Stomach (tissue), 19 donors: ENCODE measurements at places on chromosomes 5 and 9. TPM values are rescaled to one million over a fixed set of nuclear protein-coding genes. Genes with fewer than 3 reads are reported as not detected.

DNA sequence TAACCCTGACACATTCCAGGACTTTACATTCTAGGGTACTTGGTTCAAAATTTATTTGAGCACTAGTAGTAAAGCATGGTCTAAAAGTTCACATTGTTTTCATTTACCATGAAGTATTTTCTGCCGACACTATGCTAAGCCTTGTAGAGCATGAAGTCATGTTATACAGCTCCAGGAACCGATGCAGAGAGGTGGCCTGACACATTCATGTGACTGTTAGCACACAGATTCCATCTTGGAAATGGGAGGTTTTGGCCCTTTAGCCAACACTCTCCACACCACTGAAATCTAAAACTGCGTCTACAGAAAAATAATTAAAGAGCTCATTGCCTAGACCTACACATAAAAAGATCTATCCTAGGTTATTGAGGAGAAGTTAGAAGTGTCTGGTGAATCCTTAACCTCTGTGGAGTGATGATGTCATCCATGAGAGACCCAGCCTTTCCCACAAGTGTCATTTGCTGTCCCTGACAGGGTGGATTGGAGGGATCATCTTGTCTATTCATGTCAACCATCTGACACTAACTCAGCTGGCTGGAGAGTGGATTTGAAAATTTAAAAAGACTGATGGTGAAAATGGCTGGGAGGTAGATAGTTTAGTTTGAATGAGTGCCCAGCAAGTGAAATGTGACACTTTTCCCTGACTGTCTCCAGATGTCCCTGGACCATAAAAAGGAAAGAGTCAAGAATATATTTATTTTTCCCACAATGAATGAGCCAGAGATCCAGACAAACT is 1.3 kb downstream of the RANBP3L start:
- DNase-seq, result no peak

DNA sequence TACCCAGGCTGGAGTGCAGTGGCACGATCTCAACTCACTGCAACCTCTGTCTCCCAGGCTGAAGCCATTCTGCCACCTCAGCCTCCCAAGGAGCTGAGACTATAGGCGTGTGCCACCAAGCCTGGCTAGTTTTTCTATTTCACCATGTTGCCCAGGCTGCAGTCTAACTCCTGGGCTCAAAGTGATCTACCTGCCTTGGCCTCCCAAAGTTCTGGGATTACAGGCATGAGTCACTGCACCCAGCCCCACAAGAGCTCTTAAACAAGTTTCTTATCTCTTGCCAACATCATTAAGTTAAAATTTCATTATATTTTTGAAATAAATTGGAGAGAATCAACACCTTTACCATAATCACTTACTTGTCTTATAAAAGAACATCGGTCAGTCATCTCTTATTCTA is 280.3 kb downstream of the ARHGEF28 start:
- DNase-seq, result no peak

GRCh38 chr5:142275496-142275895 is 49.3 kb downstream of the SPRY4 start:
- DNase-seq, result no peak

DNA sequence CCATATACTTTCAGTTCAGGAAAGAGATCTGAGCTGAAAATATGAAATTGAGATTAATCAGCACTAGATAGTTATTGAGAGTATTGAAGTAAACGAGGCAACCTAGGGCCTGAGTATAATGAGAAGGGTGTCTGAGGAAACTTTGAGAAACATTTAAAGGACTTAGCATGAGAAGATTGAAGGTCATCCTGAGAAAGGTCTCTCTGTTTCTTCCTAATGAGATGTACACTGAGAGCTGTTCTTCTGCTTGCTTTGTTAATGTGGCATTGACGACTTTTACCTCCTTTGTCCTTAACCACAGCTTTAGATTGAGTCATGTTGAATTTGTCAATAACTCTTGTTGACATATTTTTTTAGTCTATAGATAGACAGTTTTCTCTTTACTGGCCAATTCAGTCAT is 145.1 kb upstream of the ACTBL2 start:
- DNase-seq, result no peak

- DNase-seq, result no peak
Measured at GRCh38 chr9:132003896-132004295, 75.8 kb downstream of the MED27 start.

GRCh38 chr5:91245074-91245452 is 138.1 kb downstream of the ARRDC3 start:
- DNase-seq, result no peak

- peak; percentile 37 for DNase-seq
Measured at GRCh38 chr5:61582205-61582820, 250.3 kb downstream of the ZSWIM6 start.

DNA sequence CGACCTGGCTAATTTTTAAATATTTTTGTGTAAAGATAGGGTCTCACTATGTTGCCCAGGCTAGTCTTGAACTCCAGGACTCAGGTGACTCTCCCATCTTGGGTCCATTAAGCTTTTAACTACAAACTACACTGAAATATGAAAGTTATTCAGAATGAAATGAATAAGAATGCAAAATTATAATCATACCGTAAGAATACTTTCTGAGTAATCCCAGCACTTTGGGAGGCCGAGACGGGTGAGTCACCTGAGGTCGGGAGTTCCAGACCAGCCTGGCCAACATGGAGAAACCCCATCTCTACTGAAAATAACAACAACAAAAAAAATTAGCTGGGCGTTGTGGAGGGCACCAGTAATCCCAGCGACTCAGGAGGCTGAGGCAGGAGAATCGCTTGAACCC is 1.1 kb upstream of the ORM1 start:
- no peak for DNase-seq

GRCh38 chr9:347667-348292 is 133.1 kb downstream of the DOCK8 start:
- no peak for DNase-seq

GRCh38 chr5:146009020-146009419 is 72.6 kb downstream of the SH3RF2 start:
- no peak for DNase-seq

DNA sequence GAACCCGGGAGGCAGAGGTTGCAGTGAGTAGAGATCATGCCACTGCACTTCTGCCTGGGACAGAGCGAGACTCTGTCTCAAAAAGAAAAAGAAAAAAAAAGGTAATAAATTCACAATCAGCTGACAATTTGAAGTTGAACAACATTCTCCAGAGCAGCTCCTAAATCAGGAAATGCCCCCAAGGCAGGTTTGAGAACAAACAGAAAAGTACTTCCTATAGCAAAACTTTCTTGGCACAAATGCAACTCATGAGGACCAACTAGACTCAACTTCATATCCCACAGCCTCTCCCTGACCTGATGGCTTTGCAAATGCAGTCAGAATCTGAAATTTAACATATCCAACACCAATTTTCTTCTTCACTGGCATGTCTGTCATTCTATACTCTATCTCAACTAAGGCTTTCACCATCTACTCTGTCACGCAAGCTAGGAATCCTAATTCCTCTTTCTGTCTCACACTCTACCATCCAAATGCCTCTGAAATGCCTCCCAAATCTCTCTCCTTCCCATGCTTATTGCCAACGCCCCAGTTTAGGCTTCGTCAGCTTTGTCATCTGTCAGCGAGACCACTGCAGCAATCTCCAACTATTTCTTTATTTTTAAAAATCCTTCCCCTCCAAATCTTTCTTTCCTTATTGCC is 113.3 kb downstream of the MAPKAP1 start:
- no peak for DNase-seq

Gene LAMC3
- polyA plus RNA-seq, result 0.61 TPM
